BJ (cell line): ENCODE measurements at places on chromosomes 7 and 10.

DNA sequence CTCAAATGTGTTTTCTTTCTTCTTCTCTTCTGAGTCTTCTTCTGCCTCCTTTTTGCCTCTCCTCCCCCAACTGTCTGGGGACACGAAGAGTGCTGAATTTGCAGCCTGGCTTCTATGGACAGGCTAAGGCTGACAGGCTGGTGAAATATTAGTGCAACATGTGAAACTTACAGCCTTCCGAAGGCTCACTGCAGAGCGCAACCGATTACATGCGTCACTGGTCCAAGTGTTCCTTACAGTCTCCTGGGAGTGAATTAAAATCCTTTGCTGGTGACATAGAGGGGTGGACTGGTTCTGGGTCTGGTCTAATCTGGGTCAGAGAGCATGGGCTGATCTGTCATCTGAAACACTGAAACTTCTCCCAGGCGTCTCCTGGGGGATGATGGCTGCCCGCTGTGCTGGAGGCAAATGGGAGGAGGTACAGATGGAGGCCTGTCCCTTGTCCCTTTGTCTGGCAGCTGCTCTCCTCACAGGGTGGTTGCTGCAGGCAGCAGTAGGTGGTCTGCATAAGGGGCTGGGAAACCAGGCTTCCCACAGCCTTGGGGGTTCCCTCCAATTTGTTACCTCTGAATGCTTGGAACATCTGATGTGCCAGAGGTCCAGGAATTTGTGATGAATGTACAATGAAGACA, 143.8 kb upstream of the BMPER start:
- no peak for DNase-seq

GRCh38 chr10:60953420-60953819, 9.4 kb upstream of the RHOBTB1 start:
- no peak for DNase-seq

GRCh38 chr7:157904211-157904865, 567.5 kb downstream of the DNAJB6 start:
- DNase-seq, result no peak

GRCh38 chr10:60031664-60032063, 125.3 kb upstream of the CCDC6 start:
- no peak for DNase-seq

DNA sequence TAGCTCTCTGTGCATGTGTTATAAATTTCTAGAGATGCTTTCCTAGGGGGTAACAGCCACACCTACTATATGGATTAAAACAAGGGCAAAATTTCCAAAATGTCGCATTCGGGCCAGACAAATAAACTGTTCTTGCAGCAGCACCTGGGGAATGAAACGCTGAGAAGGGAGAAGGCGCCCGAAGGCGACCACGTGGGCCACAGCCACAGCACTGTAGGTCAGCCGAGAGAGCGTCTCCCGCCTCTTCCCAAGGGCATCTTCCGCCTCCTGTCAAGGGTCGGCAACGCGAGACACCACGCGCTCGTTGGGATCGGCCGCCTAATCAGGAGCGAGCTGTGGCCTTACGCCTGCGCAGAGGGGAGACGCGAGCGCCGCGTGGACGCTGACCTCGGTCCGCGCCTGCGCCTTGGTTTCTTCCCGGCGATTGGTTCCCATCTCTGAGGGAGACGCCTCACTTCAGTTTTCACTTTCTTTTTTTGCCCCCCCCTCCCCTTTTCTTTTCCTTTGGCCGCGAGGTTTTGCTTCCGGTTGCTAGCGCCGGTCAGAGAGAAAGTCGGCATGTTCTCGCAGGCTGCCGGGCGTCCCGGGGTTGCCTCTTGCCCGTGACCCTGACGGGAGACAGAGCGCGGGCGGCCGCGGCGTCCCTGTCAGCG, at the start of gene TASOR2:
TSS of gene TASOR2 (plus strand) at position 521 of the 653 bp plus-strand sequence. CDS start 35,805 bp downstream, outside the sequence.
- DNase-seq, result peak; percentile 88

- DNase-seq, result no peak
Observed at GRCh38 chr10:113890769-113891168, 36.3 kb downstream of the NHLRC2 start.

DNA sequence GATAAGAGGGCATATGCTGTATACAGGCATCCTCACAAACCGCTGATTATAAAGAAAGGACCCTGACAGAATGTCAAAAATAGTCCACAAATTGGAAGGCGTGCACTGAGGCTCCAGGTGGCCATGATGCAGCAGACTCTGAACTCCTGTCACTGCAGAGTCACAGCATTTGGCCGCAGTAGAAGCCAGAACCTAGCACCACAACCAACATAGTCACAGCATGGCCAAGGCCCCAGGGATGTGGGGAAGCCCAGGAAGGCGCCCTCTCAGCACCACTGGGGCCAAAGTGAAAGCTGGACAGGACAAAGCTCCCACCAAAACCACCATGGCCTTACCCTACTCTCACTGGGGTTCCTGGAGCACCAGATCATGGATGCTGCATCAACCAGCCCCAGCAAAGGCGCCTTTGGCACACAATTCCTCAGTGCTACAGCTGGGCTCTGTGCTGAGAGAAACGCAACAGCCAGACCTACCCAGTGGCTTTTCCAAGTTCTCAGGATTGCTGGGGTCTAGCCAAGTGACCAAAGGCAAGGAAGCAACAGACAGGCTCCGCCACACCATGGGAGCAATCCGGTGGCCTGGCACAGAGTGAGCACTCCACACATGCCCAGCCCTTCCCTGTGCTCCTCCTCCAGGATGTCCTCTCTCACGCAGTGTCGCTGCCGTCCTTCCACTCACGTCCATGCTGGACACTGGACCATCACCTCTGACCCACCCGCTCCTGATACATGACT, 60.2 kb downstream of the STK17A start:
- DNase-seq, result no peak

- DNase-seq, result no peak
Observed at GRCh38 chr10:119663866-119664698, 12.9 kb downstream of the BAG3 start.

GRCh38 chr7:28748933-28749584, 209.1 kb downstream of the TRIL start:
- no peak for DNase-seq

DNA sequence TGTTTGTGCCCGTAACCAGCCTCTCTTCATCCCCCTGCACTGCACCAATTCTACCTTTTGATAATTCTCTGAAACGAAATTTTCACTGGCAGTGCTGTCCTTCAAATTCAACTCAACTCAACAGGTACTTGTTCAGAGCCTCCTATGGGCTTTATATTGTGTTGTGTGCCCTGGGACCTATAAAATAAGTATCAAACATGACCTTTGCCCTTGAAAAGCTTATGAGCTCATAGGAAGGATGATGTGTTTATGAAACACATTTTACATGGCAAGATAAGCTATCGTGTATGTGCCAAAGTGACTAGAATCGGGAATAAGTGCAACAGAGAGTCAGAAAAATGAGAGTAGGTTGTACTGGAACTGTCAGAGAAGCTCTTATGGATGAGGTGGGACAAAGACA, 923.5 kb downstream of the LRMDA start:
- no peak for DNase-seq

GRCh38 chr7:113797420-113798010, 121.3 kb downstream of the PPP1R3A start:
- no peak for DNase-seq

DNA sequence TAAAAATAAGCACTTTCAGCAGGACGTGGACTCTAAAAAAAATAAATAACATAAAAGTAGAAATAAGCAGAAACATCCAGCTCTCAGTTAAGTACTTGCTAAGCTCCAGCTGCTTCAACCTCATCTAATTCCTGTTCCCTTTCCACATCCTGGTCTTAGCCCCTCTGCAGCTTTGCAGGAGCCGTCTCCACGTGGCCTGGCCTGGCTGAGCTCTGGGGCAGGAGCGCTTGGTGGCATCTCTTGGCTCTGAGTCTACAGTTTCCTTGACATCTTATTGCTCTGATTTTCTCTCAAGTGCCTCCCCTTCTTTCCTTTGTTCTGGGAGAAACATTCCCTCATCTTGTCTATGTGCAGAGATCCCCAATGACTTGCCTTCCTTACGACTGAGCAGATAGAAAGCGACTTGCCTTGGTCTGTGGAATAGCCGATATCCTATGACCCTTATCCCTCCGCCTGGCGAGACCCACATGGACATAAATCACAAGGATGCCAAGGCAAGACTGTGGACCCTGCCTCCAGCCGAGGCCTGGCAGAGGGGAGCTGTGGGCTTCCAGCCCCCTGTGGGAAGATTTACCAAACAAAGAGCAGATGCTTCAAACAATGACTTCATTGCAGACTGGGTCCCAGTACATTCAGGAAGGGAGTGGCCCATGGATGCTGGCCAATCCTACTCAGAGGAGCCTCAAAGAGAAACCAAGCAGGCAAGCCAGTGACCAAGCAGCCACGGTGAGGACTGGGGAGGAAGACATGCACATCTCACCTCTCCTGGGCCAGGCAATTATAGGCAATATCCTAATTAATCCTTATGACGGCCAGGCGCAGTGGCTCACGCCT, 61.9 kb downstream of the SPOCK2 start:
- DNase-seq, result no peak

- DNase-seq, result no peak
Observed at GRCh38 chr10:113997428-113997827, 46.2 kb upstream of the ADRB1 start.

DNA sequence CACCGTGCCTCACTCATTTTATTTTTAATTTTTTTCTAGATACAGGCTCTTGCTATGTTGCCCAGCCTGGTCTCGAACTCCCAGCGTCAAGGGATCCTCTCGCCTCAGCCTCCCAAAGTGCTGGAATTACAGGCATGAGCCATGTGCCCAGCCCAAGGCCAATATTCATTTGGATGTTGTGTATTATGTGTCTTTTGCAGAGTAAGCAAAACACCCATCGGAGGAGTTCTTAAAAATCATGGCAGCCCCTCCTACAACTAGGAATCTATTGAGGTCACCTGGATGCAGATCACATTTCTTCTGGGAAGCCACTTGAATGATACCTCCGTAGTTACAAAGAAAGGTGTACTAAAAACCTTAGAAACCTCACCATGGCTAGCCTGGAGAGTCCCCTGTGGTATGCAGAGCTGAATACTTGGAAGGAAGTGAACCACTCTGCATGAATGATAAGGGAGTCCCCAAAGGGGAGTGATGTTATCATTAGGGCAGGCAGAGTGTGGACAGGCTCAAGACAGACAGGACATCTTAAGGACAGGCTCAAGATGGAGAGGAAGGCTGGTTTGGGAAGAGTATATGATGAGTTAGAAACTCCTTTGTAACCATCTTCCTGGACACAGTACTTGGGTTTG, 185.7 kb downstream of the TAX1BP1 start:
- DNase-seq, result no peak

GRCh38 chr7:92973293-92973731, 136.9 kb upstream of the CDK6 start:
- DNase-seq, result peak; percentile 20

DNA sequence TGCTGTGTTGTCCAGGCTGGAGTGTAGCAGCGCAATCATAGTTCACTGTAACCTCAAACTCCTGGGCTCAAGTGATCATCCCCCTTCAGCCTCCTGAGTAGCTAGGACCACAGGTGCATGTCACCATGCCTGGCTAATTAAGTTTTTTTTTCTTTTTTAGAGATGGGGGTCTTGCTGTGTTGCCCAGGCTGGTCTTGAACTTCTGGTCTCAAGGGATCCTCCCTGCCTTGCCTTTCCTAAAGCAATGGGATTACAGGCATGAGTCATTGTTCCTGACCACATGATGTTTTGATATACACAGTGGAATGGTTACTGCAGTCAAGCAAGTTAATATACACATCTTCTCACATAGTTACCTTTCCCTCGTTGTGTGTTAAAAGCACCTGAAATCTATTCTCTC, 140.3 kb downstream of the GPR85 start:
- DNase-seq, result no peak

- no peak for DNase-seq
Observed at GRCh38 chr7:149846021-149846420, 7.8 kb downstream of the ZNF862 start.

DNA sequence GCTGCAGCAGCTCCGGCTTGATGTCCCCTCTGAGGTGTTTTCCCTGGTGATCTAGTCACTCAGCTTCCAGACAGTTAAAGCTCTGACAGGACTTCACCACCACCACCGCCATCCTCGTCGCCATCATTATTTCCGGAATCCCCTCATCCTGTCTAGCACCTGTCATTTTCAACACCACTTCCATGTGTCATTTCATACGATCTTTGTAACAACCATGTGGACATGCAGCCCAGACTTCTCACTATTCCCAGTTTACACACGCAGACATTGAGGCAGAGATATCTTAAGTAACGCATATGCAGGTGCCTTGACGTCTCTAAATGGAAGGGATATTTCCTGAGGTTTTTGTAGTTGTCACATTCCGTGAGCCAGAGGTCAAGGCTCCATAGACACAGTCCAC, 530.6 kb upstream of the FOXK1 start:
- no peak for DNase-seq

DNA sequence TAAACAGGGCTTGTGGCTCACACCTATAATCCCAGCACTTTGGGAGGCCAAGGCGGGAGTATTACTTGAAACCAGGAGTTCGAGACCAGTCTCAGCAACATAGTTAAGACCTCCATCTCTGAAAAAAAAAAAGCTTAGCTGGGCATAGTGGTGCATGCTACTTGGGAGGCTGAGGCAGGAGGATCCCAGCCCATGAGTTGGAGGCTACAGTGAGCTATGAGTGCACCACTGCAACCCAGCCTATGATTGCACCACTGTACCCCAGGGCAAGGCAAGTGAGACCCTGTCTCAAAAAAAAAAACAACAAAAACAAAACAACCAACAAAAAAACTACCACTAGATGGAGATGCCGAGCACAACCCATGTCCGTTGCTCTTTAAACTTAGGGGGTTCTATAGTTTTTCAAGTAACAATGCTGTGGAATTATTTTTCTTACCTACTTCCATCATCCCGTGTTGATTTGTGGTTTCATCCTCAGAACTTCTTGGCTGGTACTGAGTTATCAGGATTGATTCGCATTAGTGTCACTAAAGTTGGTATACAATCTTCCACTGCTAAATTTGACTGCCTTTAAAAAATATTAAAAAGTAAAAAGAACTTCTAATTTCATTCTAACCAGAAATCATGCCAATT, 12.2 kb upstream of the REPIN1 start:
- no peak for DNase-seq

DNA sequence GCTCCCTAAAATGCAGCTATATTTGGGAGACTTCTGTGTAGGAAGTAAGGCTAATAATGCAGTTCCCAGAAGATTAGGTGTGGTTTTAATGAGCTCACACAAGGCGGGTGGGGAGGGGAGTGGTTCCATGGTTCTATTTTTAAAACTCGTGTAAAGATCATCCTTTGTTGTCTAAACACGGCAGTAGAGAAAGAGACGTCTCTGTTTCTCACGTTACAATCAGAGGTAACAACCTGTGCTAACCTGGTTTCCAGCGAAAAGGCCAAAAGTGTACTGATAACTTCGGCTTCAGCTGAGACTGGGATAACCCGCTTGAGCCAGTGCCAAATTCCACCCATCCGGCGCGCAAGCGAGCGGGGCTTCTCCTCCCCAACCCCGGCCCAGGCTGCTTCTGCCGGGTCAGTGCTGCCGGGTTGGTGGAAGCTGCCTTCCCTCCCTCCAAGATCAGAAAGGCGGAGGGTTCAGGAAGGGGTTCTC, 2.5 kb upstream of the MAP3K8 start:
- DNase-seq, result no peak
